HepG2 (cell line): ENCODE measurements at places on chromosomes 7 and 10.

- no peak for DNase-seq
- no peaks in the 10 kb centered on the region for H3K36me3 ChIP-seq
- peaks cover 16% of the 10 kb centered on the region for H3K4me1 ChIP-seq
- H3K27me3 ChIP-seq, result peaks cover 19% of the 10 kb centered on the region; the same call in 2 of the 3 replicates
- H3K4me3 ChIP-seq, result no peak overlapping the region
- no peak overlapping the region for H3K27ac ChIP-seq
Measured at GRCh38 chr7:157090485-157091165, 48.1 kb upstream of the UBE3C start.

GRCh38 chr7:3451701-3452100 lies 150.6 kb downstream of the SDK1 start:
- H3K4me1 ChIP-seq, result no peaks in the 10 kb centered on the region
- DNase-seq, result no peak
- H3K27me3 ChIP-seq, result no peaks in the 10 kb centered on the region
- H3K27ac ChIP-seq, result no peak overlapping the region
- H3K36me3 ChIP-seq, result no peaks in the 10 kb centered on the region

- no peak overlapping the region for H3K27ac ChIP-seq
- DNase-seq, result no peak
- peaks cover 19% of the 10 kb centered on the region for H3K4me1 ChIP-seq
Measured at GRCh38 chr10:29838539-29838938, 203.8 kb upstream of the SVIL start.

- no peak for DNase-seq
- H3K4me3 ChIP-seq, result no peak overlapping the region
- H3K27ac ChIP-seq, result no peak overlapping the region
- H3K4me1 ChIP-seq, result peaks cover 43% of the 10 kb centered on the region
- H3K36me3 ChIP-seq, result peaks cover 11% of the 10 kb centered on the region
Measured at GRCh38 chr7:134946260-134946659, 40.0 kb upstream of the AGBL3 start.

DNA sequence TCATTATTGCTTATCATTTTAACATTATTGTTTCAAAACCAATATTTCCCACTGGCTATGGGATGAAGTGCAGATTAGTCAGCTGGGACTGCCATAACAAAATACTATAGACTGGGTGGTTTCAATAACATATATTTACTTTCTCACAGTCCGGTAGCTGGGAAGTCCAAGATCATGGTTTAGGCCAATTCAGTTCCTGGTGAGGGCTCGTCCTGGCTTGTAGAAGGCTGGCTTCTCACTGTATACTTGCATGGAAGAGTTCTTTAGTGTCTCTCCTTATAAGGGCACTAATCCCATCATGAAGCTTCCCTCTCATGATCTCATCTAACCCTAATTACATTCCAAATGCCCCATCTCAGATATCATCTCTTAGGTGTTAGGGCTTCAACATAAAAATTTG lies 101.3 kb downstream of the CHRM2 start:
- no peak overlapping the region for H3K27ac ChIP-seq
- no peaks in the 10 kb centered on the region for H3K27me3 ChIP-seq
- no peaks in the 10 kb centered on the region for H3K4me1 ChIP-seq
- H3K4me3 ChIP-seq, result no peak overlapping the region
- DNase-seq, result no peak
- H3K36me3 ChIP-seq, result no peaks in the 10 kb centered on the region

DNA sequence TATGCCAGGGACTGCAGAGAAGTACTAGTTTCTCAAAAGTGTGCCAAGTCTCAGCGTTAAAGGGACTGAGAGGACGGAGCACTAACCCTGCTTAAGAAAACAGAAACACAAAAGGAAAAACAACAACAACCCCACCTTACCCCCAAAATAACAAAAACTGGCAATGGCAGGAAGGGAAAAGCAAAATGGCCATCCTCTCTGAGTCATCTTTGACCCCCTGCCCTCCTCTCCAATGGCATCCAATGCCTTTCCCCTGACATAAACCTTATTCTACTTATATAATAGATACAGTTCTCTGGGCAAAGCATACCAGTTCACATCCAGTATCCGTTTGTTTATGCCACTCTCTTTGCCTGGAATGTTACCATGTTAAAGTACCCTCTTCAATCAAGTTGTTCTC lies 1.6 kb downstream of the POLR1F start:
- H3K36me3 ChIP-seq, result 0 out of 2 replicates have a peak, but pooled peaks cover 1% of the 10 kb centered on the region
- DNase-seq, result peak; percentile 27
- H3K27me3 ChIP-seq, result peaks cover 6% of the 10 kb centered on the region; the same call in 1 of the 3 replicates
- peaks cover 35% of the 10 kb centered on the region for H3K4me1 ChIP-seq
- H3K27ac ChIP-seq, result no peak overlapping the region
- H3K4me3 ChIP-seq, result peak overlapping the region; percentile 100; the same call in 1 of the 2 replicates

DNA sequence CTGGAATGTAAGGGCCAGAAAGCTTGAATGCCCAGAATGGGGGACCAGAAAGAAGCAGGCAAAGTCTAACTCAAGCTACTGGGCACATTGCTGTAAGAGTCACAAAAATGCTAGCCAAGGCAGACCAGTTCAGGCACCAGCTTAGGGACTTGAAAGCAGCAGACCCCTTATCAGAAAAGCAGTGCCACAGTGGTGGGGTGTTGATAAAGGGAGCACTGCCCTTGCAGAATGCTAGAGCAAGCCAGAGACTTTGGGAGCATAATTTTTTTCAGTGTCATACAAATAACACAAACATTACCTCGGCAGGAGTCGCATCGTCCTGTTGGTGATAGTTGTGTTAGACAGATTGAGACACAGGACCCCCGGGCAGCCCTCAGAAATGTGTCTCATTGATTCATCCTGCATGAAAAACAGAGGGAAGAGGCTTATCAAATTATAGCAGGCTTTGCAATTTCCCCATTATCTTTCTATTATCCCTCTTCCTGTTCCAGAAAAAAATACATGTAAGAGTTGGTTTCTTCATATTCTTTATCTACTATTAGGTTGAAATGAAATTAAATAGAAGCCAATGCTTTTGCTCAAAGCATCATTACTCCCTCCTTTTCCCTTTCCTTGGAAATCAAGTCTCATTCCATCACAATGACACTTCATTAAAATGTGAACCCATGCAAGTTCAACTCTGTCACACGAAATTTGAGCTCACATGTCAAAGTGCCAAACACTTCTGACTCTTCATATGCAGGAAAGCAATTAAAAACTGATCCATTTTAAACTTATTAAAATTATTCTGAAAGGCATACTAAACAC lies 13.4 kb downstream of the LRRC17 start:
- DNase-seq, result no peak
- H3K27ac ChIP-seq, result no peak overlapping the region
- no peak overlapping the region for H3K4me3 ChIP-seq
- no peaks in the 10 kb centered on the region for H3K27me3 ChIP-seq

DNA sequence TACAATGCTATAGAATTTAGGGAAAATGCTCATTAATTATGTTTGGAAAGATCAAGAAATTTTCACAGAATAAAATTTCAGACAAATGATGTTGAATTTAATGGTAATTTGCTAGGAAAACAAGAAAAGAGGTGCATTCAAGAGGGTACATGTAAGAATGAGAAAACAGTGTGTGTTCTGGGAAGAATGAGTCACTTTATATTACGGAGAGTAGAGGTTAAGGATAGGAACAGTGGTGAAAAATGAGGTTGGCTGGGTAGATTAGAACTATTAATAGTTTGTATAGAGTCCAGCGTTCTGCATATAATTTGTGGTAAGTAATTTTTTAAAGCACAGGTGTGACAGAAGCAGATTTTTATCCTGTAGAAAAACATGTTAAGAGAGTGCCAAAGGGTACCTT lies 336.7 kb upstream of the MBL2 start:
- H3K4me1 ChIP-seq, result no peaks in the 10 kb centered on the region
- H3K36me3 ChIP-seq, result no peaks in the 10 kb centered on the region
- H3K27me3 ChIP-seq, result no peaks in the 10 kb centered on the region

DNA sequence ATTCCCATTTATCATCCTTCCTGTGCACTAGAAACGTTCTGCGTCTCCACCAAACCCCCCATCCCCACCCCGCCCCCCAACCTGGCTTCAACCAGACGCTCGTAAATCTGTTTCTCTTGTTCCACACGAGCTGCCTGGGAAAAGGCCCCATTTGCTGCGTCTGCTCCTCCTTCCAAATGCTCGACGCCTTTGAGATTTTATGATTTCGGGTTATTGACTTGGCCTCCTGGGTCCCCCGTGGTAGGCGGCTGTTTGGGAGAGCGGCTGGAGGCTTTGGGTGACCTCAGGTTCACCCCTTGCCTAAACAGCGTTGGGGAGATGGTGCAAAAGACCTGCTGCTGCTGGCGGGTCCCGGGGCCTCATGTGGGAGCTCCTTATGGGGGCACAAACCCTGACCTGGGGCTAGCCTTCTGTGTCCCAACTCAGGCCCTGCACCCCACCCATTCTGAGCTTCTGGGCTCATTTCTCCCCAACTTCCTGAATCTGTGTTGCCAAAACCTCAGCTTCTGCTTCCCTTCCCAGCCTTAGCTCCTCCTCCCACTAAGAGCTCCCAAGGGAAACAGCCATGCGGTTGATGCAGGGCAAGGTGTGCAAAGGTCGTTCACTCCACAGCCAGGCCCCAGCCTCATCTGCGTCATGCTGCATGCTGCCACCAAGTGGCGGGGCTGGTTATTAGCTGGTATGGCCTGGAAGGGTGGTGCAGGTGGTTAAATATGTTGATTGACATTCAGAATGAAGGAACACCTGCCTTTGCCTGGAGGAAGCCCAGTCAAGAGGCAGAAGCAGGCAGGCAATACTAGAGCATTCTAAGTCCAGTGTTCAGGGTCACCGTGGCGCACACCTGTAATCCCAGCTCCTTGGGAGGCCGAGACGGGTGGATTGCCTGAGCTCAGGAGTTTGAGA lies 49.1 kb upstream of the ELN start:
- H3K27me3 ChIP-seq, result peaks cover 6% of the 10 kb centered on the region; the same call in 1 of the 3 replicates
- H3K27ac ChIP-seq, result no peak overlapping the region
- H3K4me1 ChIP-seq, result peaks cover 39% of the 10 kb centered on the region
- H3K36me3 ChIP-seq, result no peaks in the 10 kb centered on the region
- H3K4me3 ChIP-seq, result no peak overlapping the region
